ENCODE measurements at places on chromosomes 2 and 18.

GRCh38 chr2:237126519-237127174 lies 41.0 kb downstream of the COPS8 start:
- DNase-seq = no peak

DNA sequence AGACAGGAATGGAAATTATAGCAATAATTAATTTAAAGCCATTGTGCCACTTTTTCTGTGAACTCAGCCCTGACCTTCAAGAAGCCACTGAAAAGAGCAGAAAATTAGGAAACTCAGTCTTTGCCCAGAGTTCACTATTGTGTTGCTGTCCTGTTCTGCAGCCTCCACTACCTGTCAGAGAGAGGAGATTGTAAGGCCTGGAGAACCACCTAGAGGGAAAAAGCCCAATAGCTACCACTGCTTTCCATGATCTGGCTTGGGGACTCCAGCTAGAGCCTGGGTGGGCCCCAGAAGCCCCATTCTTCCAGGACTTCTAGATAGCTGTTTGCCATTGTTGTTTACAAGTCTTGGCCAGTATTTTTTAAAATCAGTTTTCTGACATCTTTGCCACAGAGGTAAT lies 176.1 kb upstream of the KLF7 start:
- DNase-seq = no peak

DNA sequence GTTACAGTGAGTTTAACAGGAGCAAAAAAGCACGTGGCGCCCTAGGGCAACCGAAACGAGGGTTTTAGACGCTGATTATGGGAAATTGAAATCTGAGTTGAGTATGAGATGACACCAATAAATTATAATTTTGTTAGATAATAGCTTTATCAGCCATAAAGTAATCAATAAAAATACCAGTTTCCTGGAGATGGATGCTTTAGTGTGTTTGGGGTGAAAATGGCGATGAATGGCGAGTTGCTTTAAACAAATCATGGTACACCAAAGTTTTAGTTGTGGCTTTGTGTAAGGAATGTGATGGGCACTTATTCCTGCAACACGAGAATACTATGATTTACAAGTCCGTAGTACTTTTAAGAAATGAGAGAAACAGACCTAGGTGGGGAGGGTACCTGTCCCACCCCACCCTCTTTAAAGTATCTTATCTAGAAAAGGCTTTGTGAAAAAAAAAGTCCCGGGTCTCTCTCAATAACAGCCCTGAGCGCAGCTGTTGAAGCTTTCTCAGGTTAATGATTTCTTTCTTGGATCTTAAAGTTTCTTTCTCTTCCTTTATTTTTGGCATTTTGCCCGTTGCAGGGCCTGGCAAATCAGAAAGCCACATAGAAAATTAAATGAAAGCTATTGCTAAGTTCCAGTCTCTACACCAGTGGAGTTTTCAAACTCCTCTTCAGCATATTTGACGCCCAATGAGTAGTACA lies 1.5 kb upstream of the RRM2 start:
- no peak for DNase-seq

- DNase-seq = no peak
Observed at GRCh38 chr2:217279140-217279539, 419.3 kb upstream of the TNP1 start.

- DNase-seq = no peak
Observed at GRCh38 chr2:1510176-1510575, 96.9 kb downstream of the TPO start.

- DNase-seq = no peak
Observed at GRCh38 chr2:60414495-60415138, 138.8 kb downstream of the BCL11A start.

- DNase-seq = no peak
Observed at GRCh38 chr2:232889876-232890401, 19.9 kb downstream of the SNORC start.

DNA sequence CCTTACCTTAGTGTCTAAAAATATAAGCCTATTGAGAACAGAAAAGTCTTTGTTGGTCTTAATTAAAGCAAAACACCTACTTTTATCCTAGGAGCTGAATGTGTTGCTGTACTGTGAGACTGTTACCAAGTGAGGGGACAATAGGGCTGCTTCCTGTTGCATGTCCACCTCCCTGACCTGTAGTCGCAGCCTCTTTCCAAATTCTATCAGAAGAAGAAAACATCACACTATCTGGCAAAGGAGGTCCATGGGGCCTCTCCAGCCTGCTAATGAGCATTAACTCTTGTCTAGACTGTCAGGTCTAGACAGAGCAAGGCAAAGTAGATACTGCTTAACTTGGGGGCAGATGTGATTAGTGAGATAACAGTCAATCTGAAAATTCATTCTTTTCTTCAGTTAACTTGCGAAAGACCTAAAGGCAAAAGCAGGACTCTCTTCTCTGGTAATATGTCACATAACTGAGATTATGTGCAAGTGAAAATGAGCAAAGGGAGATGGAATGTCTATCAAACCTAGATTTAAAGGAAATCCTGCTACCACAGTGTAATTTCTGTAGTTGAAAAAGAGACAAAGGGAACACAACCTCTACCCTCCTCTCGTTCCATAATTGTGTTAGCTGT lies 66.9 kb downstream of the CDH20 start:
- no peak for DNase-seq

DNA sequence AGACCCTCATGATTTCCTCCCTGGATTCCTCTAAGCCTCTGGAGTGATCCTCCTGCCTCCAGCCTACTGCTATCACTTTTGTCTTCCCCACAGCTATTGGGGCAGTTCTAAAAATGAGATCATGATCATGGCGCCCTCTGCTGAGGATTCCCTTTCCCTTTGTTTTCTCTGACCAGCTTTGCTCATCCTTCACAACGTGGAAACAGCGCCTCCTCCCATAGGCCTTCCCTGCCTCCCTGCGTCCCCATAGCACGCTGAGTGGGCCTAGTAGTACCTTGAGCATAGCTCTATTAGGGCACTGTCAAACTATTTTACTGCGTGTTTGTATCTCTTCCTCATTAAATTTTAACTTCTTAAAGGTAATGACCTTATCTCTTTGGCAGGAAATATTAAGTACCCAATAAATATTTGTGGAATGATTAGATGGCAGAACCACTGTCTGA lies 207.0 kb upstream of the FANCL start:
- DNase-seq = no peak

DNA sequence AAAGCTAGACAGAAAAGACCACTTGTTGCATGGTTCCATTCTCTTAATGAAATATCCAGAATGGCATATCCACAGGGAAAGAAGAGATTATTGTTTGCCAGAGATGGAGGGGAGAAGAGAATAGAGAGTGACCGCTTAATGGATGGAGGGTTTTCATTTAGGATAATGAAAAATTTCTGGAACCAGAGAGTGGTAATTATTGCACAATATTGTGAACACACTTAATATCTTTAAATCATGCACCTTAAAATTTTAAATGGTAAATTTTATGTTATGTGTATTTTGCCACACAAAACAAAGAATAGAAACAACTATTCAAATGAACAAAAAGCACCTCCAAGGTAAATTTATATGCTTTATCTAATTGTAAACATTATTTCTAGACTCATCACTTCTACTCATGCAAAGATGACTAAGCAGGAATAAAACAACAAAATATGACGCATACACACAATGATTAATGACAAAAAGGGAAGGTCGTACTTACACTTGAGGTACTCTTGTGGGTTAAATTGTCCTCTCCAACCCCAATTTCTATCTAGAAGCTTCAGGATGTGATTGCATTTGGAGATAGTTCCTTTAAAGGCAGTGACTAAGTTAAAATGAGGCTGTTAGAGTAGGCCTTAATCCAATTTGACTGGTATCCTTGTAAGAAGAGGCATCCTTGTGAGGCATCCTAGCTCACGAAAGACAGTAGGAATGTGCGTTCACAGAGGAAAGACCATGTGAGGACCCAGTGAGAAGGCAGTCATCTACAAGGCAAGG lies 18.7 kb upstream of the DHRS9 start:
- DNase-seq = no peak

DNA sequence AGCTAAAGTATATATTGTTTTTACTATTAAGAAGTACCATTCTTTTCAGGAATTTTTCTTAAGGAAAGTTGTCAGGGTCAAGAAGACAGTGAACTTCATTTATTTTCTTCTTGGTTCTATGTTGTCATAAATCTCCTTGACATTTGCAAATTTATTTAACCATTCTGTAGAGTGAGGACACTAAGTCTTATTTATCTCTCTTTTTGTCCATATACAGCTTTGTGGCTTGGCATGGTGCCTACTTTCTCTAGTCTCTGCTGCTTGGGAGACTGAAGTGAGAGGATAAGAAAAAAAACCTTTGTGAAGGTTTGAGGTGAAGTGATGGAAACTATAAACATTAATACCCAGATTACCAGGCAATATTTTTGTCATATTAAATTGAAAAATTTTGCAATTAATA lies 1389.4 kb downstream of the SUCLG1 start:
- no peak for DNase-seq

- DNase-seq = no peak
Observed at GRCh38 chr2:44075541-44075940, 79.8 kb upstream of the LRPPRC start.

DNA sequence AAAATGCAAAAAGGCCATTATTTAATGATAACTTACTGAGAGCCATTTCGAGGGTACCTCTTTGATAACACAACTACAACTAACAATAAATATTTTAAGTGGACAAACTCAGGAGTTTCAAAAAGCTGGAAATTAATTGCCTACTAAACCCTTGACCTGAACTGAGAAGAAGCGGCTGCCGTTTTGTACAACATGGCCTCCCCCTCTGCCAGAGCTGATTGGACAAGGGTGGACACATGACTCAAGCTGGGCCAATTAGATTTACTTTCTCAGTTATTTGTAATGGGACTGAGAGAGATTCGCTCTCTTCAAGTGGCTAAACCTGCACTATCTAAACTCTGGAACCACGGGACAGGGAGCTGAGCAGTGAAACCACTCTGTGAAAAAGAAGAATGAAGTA lies 135.9 kb upstream of the SERPINE2 start:
- DNase-seq = no peak

GRCh38 chr2:133345638-133346037 lies 222.6 kb downstream of the NCKAP5 start:
- no peak for DNase-seq

DNA sequence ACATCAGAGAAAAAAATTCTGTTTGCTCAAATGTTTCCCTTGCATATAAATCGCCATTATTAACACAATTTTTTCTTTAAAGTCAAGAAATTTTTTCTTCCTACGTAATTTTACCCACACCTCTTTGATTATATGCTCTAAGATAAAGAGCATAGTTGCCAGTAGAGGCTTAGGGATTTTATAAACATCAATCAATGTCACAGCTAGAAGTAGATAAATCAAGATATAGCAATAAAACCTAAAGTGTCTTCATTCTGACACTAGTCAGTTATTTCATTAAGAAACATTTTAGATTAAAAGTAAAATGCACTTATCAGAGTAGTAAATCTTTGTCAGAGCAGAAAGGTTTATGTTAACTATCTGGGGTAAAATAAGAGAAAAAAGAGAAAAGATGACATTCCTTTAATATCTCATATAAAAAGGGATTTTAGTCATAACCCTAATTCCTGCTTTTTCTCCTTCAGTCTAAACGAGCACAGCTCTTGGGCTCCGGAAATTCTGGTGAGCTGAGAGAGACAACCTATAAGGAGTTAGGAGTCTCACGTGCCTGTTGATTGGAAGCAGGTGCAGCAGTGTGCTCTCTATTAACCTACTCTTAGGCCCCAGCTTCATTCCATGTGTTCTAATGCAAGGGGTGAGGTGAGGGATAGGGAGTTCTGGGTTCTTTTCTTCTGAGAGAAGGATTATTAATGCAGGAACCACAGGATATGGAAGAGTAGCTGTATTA lies 172.4 kb upstream of the GULP1 start:
- DNase-seq = no peak

DNA sequence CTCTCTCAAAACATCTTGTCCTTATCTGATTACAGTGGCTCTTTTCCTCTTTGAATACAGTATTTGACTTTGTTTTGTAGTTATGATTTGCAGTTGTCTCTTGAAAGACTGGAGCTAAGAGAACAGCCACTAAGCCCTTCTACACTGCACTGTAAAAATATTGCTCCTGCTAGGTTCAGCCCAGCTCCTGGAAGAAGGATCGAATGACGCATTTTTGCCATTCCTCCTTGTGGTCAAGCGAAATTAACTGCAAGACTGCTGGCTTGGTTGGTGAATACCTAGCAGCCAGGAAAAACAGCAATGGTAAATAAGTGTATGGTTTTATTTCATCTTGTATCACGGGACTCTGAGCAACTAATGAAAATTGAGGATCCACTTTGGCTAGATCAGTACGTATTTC lies 407.8 kb upstream of the CDH2 start:
- no peak for DNase-seq

GRCh38 chr2:223835701-223836532 lies 1.5 kb downstream of the AP1S3 start:
- DNase-seq = no peak

DNA sequence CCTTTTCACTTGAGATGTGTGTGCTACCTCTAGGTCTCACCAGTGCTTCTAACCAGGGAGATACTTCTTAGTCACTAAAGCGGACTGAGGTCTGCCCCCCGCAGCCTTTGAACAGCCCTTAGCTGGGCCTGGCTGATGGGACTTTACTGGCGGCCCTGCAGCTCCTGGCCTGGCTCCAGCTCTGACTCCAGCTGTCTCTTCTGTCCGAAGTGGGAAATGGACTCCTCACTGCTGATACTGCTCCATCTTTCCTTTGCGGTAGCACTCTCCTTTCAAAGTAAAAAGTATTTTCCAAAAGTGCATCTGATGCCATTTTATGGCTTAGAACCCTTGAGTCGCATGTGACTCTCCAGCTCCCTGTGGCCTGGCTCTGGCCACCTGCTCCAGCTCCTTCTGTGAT lies 64.5 kb downstream of the ATP9B start:
- DNase-seq = no peak

DNA sequence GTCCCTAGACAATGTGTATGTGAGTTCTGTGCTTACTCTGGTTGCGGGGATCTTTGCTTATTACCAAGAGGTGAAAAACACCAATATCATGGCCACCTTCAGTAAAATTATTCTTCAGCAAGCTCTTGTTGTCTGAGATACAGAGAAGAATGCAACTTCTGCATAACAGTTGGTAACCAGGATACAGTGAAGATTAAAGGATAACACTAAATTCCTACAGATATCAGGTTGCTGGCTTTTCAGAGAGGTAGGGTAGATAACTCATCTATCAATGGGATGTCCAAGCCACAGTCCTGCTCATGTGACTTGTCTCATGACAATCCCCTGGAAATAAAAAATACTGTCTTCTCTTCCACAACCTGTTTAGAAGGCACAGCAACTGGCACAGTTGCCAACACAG lies 308.5 kb downstream of the TNS1 start:
- no peak for DNase-seq

GRCh38 chr2:44005846-44006245 lies 10.1 kb upstream of the LRPPRC start:
- no peak for DNase-seq

DNA sequence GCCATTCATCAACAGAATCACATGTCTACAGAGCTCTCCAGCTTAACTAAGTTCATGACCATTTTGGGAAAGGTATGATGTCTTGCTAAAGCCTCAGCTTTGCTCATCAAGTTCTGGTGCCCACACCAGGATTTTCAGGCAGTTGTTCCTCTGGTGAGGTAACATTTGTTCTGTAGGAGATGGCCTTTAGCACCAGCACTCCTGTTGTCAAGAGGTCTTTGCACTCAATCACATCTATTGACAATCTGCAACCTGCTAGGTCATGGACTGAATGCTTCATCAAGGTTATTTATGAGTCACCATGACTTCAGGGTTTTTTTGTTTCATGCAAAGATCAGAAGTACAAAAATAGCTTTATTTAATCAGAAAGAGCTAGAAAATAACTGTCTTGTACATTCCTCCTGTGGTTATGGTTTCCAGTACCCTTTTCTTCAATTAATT lies 36.6 kb upstream of the VIT start:
- no peak for DNase-seq

GRCh38 chr2:156512451-156512850 lies 76.3 kb downstream of the GPD2 start:
- DNase-seq = no peak
